ENCODE measurements at places on chromosomes 13 and 19.

DNA sequence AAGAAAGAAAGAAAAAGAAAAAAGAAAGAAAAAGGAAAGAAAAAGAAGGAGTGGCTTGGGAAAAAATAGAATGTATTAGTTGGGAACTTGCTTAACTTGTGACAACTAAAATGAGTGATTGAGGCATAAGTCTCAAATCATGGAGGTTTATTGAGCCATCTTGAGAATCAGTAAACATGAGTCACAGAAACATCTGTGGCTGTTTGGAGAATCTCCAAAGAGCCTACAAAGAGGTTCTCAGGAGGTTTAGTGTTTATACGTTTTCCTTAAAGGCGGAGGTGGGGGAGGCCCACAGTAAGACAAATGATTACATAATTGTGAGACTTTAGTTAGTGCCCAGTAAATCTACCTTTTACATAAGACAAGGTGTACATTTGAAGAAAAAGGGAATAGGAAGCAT is 38.6 kb downstream of the WDR87 start:
- DNase-seq: no peak
- no peaks in the 10 kb centered on the region for H3K27me3 ChIP-seq
- H3K36me3 ChIP-seq: no peaks in the 10 kb centered on the region

- H3K27ac ChIP-seq: no peak overlapping the region
- no peaks in the 10 kb centered on the region for H3K27me3 ChIP-seq
- peaks cover 89% of the 10 kb centered on the region for H3K36me3 ChIP-seq
- peak; percentile 39 for DNase-seq
Measured at GRCh38 chr19:39473443-39473960, 7.1 kb upstream of the TIMM50 start.

- no peak for DNase-seq
- H3K27ac ChIP-seq: no peak overlapping the region
- H3K27me3 ChIP-seq: no peaks in the 10 kb centered on the region
- H3K4me3 ChIP-seq: no peak overlapping the region
Measured at GRCh38 chr13:27267596-27267995, 3.0 kb upstream of the RASL11A start.

DNA sequence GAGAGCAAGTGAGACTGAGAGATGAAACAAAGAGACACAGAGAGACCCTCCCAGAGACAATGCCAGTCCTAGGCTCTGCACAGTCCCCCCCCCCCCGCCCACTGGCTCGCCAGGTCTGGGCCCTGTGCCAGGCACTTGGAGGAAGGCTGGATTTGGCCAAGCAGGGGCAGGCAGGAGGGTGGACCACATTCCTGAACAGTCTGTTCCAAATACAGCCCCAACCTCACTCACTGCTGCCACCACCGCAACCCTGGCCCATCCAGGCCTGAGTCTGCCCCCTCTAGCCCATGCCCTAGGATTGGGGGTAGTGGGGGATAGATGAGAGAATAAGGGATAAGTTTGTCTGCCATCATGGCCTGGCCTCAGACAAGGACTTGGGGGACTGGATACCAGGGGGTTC is 19.0 kb downstream of the CYP2F1 start:
- H3K27ac ChIP-seq: no peak overlapping the region
- H3K27me3 ChIP-seq: no peaks in the 10 kb centered on the region
- H3K36me3 ChIP-seq: no peaks in the 10 kb centered on the region
- DNase-seq: no peak

GRCh38 chr13:32045982-32046785 is 14.6 kb downstream of the FRY start:
- H3K4me1 ChIP-seq: peaks cover 8% of the 10 kb centered on the region
- no peak overlapping the region for H3K27ac ChIP-seq
- DNase-seq: no peak
- no peaks in the 10 kb centered on the region for H3K27me3 ChIP-seq
- H3K4me3 ChIP-seq: no peak overlapping the region
